ENCODE measurements at places on chromosomes 1 and 21. TPM values are rescaled to one million over a fixed set of nuclear protein-coding genes. Genes with fewer than 3 reads are reported as not detected.

The RXRG gene
- not detected for total RNA-seq

The RXFP4 gene
- not detected for total RNA-seq

The CAP1 gene
- total RNA-seq, result 252 TPM

The HFM1 gene
- 0.32 TPM for total RNA-seq

The NHLH1 gene
- not detected for total RNA-seq

The CFAP45 gene
- total RNA-seq, result not detected

The TNFRSF14 gene
- total RNA-seq, result 141 TPM

The TNNT2 gene
- not detected for total RNA-seq

The KRTAP26-1 gene
- not detected for total RNA-seq

The AMY1A gene
- total RNA-seq, result not detected

The LAPTM5 gene
- total RNA-seq, result 56.1 TPM

The NR1I3 gene
- 0.21 TPM for total RNA-seq

The CDC42 gene
- total RNA-seq, result 111 TPM

The FCRL2 gene
- not detected for total RNA-seq

The ZMYND12 gene
- total RNA-seq, result not detected

The PRAMEF12 gene
- not detected for total RNA-seq

The MAB21L3 gene
- total RNA-seq, result not detected

All from ascending aorta (tissue), 2 donors.